ENCODE measurements at places on chromosomes 16 and 17. TPM values are rescaled to one million over a fixed set of nuclear protein-coding genes. Genes with fewer than 3 reads are reported as not detected.

The SLC4A1 gene
- 0.11 TPM for total RNA-seq

DNA sequence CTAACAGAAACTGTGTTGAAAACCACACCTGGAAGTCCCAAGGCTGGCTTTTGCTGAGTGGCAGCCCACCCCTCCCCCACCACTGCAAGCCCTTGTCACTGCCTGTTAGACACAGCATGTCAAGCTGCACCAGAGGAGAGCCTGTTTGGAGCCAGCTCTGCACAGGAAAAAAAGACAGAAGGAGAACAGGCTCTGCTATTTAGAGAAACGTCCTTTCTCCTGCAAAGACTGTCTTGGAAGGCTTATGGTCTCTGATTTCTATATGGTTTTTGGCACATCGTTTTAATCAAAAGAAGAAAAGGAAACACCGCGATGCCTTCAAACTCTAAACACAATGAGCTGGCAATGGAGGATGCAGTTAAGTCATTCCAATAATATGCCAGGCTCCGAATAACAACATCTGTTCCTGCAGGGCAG, 275.5 kb downstream of the MAP2K4 start:
- DNase-seq, result no peak

DNA sequence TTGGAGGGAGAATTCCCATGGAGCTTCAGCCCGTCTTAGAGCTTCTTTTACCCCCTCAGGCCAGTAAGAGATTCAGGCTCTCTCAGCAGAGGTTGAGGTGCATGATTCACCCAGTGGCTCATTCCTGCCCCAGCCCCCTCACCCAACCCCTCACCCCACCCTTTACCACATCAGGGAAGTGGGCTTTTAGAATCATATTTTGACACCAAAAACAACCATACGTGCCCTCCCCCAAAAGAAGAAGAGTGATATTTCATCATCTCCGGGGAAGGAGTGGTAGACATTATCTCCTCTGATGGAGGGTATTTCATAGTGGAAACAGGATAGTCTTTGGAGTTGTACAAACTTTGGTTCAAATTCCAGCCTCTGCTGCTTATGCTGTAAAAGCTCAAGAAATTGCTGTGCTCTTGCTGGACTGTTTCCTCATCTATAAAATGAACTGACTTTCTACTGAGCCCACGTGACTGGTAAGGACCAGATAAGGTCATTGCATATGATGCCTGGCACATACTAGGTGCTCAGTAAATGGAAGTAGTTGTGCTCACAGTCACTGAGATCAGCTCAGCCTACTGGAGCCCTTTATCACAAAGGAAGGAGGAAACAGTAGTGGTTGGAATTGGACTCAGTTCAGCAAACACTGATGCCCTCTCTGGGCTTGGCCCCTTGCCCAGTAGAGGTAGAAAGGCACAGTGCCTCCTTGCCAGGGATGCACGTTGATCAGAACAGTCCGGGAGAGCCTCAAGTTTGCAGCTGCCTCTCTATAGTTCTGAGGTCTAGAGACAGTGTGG, 18.3 kb upstream of the CCL5 start:
- DNase-seq, result no peak

The ACACA gene
- 16.8 TPM for total RNA-seq

- DNase-seq, result no peak
Observed at GRCh38 chr17:81162491-81162890, 2.8 kb upstream of the PVALEF start.

DNA sequence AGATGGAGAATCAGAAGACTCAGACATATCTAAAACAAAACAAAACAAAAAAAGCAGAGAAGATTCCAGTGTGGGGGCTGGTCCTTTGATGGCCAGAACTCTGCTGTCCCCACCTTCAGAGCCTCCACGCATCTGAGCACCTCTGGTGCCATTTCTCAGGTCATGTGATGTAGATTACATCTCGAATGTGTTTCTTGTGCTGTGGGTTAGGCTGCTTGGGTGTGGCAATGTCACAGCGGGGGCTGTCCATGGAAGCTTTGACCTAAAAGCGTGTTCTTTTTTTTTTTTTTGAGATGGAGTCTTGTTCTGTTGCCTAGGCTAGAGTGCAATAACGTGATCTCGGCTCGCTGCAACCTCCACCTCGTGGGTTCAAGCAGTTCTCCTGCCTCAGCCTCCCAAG, 51.2 kb downstream of the PLD6 start:
- no peak for DNase-seq

GRCh38 chr17:27293898-27294688, at the start of gene WSB1:
Gene WSB1 (plus strand): TSS chr17:27294114. CDS start chr17:27294396, 282 bp downstream.
- DNase-seq, result peak; percentile 86

The HLF gene
- total RNA-seq, result 14.8 TPM

GRCh38 chr16:21162661-21163151, 4.2 kb downstream of the LDAF1 start:
- no peak for DNase-seq

Measured in gastrocnemius medialis (tissue), 4 donors.